ENCODE measurements at places on chromosomes 2 and 18.

GRCh38 chr18:52716973-52717372 is 377.0 kb downstream of the DCC start:
- DNase-seq: no peak

- DNase-seq: no peak
Observed at GRCh38 chr2:229616433-229616832, 97.9 kb downstream of the DNER start.

DNA sequence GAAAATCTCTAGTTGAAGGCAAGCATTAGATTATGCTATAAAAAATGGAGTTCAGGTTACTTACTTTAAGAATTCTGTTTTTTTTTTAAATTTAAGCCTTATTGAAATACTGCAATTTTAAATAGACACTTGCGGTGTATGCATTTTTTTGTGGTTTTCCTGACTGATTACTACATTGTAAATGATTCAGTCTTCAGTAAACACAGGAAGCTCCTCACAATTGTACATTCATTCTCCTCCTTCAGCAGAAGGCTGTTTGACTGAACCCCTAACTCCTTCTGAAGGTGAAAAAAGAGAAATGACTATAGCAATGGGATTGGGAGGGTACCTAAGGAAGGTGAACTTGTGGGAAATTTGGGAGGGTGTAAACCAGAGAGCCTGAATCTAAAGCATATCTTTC is 136.1 kb downstream of the GCA start:
- DNase-seq: no peak

DNA sequence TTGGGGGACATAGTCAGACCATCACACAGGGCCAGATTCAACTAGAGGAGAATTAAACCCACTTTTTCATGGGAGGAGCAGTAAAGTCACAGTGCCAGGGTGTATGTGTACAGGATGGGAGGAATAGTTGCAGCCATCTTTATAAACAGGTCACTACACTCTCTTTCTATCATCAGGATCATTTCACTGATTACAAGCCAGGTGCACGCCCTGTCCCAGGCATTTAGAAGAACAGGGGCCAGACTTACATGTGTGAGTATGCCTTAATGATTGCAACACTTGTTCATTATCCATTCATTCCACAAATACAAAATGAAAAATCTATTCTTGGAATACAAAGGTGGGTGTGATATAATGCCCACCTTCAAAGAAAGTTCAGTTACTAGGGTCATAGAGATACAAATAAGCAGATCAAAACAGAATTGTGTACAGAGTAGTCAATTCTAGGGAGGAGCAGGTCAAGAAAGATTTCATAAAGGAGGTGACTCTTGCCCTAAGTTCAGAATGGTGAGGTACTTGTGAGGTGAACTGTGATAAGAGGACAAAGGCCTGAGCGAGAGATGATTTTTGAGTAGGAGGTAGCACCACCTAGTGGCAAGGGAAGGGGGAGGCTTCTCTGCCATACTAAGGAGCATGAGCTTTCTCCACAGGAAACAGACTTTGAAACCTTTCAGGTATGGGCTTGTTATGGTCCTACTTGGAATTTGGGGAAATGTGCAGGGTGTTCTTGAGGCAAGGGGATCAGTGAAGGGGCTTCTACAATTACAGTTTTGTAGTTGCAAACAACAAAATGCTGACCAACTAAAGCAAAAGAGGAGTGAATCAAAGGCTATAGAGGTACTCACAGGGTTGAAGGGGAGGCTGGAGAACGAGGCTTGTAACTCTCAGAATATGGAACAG is 156.3 kb downstream of the SUCLG1 start:
- peak; percentile 13 for DNase-seq

GRCh38 chr2:127859712-127860085 is 1.7 kb upstream of the POLR2D start:
- peak; percentile 77 for DNase-seq

- DNase-seq: no peak
Observed at GRCh38 chr2:98479959-98480524, 35.4 kb downstream of the INPP4A start.

- DNase-seq: no peak
Observed at GRCh38 chr2:36458106-36458505, 102.5 kb downstream of the CRIM1 start.

DNA sequence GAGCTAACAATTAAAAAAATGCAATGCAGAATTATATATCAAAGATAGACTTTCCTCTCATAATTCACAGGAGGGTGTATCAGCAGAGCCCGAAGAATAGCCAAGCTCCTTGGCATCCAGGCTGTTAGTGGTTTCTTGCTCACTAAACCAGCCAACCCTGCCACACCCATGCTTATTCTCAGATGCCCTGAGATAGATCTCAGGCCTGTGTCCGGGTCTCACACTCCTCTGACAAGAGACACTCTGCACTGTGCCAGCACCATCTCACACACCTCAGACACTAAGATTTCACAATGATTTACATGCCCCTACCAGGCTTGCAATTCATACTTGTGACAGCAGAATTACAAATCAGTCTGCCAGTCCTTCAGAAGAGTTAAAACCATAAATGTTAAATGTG is 64.5 kb downstream of the OSBPL1A start:
- no peak for DNase-seq

- DNase-seq: peak; percentile 26
Observed at GRCh38 chr18:34977838-34978532, 63.2 kb upstream of the MAPRE2 start.

DNA sequence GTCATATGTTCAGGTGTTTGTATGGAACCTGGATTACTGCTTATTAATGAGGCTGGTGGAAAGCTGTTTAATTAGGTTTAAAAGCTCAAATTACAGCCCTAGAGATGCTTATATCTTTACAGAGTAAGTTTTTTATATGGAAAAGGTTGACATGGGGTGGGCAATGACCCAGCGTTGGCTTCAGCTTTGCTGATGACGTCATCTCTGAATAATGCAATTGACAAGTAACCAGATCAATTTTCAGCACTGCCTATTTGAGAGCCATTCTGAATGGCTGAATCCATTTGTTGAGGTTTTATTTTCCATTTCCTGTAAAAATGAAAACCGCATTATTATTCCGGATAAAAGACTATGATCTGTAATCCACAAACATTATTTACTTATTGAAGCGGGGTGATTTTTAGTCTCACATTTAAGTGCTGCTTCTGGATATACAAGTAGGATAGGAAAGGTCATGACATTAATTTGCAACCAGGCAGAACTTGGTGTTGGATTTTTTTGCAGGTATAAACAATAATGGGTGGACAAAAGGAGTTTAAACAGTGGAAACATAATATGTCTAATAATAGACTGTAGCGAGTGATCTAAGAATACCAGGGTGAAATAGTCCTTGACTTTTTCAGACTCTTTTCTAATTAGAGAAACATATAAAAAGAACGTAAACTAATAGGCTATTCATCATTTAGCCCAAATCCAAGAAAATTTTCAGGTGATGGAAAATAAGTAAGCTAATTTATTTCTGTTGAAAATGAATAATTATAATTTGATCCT is 2.7 kb downstream of the PPP1R1C start:
- DNase-seq: no peak

DNA sequence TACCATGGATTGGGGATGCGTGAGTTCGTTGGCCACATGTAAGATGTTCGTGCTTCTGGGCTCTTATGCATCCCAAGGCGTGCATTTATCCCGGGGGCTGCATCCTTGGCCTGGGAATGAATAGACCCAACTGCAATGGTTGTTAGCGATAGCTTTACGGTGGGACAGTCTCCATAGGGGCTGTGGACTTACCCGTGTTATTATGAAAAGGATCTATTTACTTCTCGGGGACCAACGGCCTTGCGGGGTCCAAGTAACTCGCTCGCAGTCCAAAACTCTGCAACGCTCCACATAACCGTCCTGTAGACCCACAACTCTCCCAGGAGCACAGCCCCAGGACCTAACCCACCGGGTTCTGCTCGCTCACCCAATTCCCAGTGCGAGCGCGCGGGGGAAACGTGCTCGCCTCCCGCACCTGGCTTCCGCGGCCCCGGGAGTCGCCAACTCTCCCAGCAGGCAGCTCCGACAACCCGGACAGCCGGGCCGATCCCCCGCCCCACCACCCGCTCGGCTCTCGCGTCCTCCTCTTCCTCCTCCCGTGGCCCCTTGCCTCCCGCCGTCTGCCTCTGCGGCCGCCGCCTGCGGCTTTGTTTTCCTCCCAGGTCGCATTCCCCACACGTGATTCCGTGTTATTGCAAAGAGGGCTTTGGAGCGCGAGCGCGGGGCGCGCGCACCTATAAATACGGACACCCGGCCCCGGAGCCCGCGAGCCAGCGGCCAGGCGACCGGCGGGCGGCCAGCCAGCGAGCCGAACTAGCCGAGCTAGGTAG is at the start of gene CABLES1:
Gene CABLES1 (plus strand): TSS at position 706 of the 770 bp plus-strand sequence. CDS start 278 bp downstream, outside the sequence.
- peak; percentile 14 for DNase-seq

GRCh38 chr2:205198140-205198525 is 484.2 kb upstream of the NRP2 start:
- DNase-seq: no peak

DNA sequence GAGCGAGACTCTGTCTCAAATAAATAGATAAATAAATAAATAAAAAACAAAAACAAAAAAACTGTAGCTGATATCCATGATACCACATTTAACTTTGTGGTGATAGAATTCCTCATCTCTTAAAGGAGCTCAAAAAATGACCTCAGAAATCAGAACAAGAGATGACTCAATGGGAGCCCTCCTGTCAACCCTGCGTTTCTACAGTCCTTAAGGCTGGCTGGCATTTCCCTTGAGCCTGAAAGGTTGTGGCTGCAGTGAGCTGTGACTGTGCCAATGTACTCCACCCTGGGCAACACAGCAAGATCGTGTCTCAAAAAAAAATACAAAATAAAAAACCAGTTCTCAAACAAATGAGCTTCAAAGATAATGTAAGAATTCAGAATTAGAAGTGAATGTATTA is 40.4 kb downstream of the CHST9 start:
- DNase-seq: no peak

DNA sequence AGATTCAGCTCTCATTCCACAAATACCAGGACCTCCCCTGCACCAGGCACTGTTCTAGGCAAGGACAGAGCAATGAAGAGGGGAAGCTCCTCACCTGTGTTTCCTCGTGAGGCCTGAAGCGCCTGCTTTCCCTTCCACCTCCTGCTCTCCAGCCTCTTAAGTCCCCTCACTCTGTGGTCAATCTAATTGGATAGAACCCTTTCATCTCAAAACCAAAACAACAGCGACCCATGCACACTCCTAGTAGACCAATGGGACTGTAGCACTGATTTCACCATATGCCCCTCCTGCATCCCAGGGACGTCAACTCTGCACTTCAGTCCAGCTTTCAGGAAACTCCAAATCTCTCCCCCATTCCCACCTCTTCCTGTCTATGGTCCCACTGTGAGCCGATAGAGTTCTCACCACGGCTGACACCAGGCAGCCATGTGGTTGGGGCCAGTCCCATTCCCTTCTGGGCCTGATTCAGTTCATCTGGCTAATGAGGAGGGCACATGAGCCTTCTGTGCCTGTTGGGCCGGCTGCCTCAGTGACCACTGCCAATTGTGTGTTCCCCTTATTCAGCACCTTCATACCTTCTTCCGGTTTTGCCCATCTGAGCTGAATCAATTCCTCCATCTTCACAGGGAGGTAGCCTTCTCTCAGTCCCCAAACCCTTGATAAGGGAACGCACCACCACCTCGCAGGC is 33.3 kb upstream of the MAT2A start:
- no peak for DNase-seq

DNA sequence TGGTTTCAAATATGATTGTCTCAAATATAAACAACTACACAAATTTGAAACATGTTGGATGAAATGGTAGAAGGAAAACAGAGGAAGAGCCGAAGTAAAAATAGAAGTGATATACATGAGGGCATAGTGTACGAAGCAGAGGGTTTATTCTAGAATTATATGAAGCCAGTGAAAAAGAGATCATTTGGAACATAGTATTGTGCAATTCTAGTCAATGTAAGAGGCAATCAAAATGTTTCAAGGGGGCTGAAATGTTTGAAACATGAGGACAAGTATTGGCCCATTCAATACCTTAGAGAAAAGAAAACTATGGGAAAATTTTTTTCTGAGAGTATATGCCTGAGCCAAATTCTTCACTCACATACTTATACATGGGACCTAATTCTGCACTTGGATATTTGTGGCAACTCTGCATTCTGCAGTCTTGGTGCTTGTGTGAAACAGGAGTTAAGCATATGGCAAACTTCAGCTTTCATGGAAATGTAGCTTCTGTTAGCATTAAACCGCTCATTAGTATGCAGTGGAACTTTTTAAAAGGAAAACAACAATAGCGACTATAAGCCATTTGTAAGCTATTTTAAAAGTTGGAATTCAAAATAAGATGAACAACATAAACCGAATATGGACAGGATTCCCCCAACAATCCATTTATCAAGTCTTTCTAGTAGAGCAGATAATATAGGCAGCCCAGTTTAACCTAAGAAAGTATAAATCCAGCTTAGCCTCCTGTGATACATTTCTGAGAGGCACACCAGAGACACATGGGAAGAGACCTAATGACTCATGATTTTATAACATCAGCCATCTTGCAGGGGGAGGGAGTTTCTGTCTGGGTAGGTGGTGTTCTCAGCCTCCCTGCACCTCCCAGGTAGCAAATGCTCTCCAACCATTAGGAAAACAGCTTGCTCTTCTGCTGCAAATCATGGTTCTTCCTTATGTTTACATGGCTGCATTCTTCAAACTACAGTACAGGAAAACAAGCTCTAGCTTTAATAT is 197.8 kb downstream of the PAX3 start:
- no peak for DNase-seq

- no peak for DNase-seq
Observed at GRCh38 chr18:66749030-66749429, 145.1 kb upstream of the CDH19 start.

DNA sequence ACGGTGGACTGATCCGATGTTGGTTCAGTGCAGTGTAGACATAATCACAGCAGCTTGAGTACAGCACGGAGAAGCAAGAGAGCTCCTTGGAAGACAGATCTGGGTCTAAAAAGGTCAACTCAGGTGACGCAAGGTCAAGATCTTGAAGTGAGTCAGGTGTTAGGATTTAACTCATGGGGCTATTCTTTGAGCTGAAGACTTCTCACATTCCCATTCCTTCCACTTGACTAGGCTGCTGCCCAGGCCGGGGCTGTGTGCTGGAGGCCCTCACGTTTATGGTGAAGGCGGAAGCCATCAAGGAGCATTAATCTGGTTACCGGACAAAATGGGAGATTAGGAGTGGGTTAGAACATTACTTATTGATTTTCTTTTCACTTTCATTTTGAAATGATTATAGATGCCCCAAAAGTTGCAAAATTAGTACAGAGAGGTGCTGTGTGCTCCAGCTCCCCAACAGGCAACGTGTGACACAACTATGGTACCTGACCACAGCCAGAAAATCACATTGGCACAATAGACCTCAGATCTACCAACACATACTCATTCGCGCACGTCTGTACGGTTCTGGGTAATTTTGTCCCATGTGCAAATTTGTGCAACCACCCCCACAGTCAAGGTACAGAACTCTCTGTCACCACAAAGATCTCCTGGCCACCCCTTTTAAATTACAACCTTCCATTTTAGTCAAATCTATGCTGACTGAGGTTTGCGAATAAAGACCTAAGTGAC is 77.6 kb upstream of the SEC11C start:
- no peak for DNase-seq

DNA sequence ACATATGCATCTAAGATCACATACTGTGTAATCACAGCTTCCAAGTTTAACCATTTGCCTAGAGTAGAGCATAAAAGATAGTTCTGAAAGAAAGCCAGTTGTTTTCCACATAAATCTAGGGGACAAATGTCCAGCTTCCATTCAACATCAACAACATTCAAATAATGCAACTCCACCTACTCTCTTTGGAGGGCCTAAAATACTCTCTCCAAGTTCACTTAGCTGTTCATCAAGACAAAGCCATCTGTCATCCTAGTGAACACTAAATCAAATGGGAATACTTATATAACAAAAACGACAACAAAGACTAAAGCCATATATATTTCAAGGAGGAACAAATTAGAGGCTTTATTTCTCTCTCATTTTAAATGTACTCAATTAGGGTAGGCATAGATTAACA is 221.5 kb upstream of the CDH2 start:
- DNase-seq: no peak

Measured in CD4-positive, alpha-beta T cell treated with Interleukin-4 for 1 hour (primary cell).